ENCODE measurements at places on chromosomes 3 and 15.

GRCh38 chr3:73245459-73245858, 184.0 kb downstream of the EBLN2 start:
- DNase-seq = no peak

- DNase-seq = no peak
These were observed 340.9 kb upstream of the ICE2 start for GRCh38 chr15:60819860-60820259.

DNA sequence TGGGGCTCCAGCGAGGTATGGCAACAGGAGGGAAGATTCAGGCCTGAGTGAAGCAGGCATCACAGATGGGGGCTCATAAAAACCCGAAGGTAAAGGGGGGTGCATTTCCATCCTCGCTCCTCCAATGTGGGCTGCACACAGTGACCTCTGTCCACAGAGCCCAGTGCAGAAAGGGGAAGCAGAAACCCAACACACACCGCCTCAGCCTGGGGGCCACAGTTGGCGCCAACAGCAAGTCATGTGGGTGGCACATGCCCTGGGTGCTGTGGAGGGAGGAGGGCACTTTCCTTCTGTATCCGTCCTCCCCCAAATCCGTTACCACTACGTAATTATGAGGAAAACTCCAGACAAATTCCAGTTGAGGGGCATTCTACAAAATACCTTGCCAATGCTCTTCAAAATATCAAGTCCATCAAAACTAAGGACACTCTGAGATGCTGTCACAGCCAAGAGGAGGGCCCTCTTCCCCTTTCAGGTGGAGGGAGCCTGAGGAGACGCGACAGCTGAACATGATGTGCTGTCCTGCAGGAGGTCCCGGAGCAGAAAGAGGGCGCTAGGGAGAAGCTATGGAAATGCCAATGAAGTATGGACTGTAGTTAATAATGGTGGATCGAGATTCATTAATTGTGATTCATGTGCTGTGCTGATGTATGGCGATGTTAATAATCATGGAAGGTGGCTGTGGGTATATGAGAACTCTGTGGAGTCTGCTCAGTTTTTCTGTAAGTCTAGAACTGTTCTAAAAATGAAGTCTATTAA, 16.4 kb downstream of the APBA2 start:
- no peak for DNase-seq

- no peak for DNase-seq
These were observed 131.6 kb downstream of the CHCHD6 start for GRCh38 chr3:126835472-126836219.

DNA sequence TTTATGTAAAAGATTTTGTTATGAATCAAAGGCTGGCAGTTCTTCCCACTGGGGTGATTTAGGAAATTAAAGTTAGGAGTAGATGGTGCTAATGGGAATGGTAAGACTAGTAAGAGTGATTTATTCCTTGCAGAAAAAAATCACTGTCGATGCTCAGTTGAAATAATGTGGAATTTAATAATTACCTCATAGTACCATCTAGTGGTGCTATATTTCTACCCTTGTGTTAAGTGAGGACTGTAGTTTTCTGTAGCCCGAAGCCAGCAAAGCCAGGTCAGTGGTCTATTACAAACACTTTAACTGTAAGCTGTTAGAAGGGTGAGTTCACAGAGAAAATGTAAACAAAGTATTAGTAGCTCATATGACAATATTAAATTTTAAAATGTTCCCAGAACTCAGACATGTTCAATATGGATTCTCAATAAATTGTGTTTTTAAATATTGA, 39.5 kb upstream of the GOLGA8J start:
- no peak for DNase-seq

- DNase-seq = no peak
These were observed 29.5 kb downstream of the KLHL24 start for GRCh38 chr3:183664913-183665381.

DNA sequence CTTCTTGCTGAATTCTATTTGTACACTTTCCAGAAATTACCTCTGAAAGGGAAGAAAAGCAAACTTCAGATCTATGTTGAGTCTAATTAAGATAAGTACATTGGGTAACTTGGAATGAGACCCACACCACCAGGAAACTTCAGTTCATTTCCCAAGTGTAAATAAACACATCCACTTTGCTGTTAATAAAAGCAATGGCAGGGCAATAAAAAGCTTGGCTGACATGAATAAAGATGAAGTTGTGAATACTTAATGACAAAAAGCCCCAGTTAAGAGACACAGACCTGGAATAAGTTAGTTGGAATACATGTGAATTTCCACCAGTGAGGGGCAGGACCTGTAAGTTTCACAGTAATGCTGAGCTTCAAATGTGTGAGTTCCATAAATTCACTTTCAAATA, 83.3 kb downstream of the MEX3B start:
- no peak for DNase-seq

DNA sequence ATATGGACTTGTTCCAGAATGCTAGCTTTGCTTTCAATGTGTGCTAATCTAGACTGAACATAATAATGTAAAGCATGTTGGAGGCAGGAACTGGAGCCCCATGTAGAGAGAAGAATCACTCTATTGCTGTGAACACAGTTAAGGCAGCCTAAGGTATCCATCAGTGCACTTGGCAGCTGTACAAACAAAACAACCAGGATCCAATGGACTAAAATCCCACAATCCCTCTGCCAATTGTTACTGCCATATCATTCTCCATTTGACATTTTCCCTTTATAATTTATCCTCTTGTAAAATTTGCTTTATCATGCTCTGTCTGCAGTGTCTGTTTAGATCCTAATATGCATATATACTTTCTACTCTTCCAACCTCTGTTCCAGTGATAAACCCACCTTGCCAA, 756.8 kb upstream of the LMCD1 start:
- no peak for DNase-seq

- no peak for DNase-seq
These were observed 51.5 kb upstream of the NANOGP8 start for GRCh38 chr15:35136321-35137189.

DNA sequence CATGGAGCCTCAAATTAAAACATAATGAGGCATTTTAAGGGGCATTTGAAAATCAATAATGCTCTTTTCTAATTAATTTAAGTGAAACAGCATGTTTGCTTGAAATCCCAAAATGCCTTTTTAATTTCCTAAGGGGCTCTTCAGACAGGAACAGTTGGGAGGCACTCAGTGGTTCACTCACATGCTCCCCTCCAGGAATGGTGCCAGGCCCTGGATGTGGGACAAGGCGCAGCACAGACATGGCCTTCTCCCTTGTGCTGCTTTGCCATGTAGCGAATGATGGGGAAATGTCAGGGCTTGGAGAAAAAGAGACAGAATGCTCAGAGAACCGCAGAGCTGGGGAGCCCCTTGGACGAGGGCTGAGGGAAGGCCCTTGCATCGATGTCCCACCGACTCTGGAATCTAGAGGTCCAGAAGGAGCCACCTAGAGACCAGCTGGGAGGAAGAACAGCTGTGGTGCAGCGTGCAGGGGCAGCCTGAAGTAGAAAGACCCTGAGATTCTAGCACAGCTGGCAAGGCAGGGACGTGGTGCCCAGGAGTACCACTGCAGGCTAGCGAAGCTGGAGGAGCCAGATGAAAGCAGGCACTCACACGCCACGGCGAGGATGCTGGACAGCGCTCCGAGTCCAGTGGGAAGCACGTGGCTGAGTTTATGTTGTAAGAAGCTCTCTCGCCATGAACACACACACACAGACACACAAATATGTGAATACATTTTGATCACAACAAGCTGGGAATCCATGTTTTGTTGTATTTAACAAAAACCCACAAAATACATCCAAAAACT, 27.0 kb downstream of the NSMCE3 start:
- DNase-seq = no peak

- DNase-seq = no peak
These were observed 4.4 kb downstream of the SEMA6D start for GRCh38 chr15:47721676-47722075.
